ENCODE measurements at places on chromosomes 3 and 15.

- no peak for DNase-seq
These were observed 71.0 kb upstream of the ZNF280D start for GRCh38 chr15:56804279-56804678.

- DNase-seq: no peak
These were observed 15.4 kb upstream of the APEH start for GRCh38 chr3:49658711-49659110.

- DNase-seq: no peak
These were observed 8.3 kb upstream of the ANKUB1 start for GRCh38 chr3:149800693-149801092.

GRCh38 chr3:129260606-129261005 is 11.2 kb downstream of the COPG1 start:
- no peak for DNase-seq
